ENCODE measurements at places on chromosomes 1 and 21.

DNA sequence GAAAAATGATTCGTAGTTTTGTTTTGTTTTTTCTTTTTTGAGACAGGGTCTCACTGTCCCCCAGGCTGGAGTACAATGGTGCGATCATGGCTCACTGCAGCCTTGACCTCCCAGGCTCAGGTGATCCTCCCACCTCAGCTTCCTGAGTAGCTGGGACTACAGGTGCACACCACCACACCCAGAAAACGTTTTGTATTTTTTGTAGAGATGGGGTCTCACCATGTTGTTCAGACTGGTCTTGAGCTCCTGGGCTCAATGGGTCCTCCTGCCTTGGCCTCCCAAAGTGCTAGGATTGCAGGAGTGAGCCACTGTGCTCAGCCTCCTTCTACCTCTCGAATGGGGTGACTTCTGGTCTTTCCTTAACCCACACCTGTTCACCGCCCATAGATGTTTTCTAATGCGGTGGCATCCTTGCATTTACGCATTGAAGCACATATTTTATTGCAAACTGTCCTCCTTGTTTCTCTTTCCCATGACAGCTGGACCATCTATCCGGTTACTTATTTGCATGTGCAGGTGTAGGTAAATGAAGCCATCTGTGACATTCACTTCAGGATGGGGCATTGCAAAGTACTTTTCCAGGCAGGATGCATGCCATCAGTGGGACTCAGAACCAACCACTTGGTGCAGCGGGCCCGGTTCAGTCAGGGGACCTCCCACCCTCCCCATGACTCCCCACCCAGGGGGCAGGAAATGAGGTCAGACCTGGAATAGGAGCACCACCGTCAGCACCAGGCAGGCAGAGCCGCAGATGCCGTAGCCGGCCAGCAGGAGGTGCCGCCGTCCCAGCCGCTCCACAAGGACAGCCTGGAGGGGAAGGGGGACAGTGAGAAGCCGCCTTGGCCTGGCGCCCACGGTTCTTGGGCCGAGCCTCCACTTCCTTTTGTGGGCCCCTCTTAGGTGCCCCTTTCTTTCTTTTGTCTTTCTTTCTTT lies 16.5 kb downstream of the SLC2A7 start:
- no peak for DNase-seq

GRCh38 chr21:39346671-39347331 lies 2.1 kb downstream of the HMGN1 start:
- no peak for DNase-seq

DNA sequence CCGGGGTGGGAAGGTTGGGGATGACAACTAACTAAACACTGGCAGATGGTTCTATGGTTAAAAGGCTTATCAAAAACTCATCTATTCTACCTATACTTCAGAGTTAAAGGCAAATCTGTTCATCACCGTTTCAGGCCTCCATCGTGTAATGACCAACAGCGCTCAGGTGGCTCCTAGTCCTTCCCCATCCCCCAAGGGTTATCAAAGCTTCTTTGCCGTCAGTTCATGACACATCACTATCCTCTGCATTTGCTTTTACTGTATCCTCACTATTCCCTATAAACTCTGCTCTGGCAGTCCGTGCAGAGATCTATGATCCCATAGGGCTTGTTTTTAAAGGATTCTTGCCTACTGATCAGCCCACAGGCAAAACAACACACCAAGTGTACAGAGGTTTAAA lies 8.2 kb downstream of the HMGN1 start:
- no peak for DNase-seq

DNA sequence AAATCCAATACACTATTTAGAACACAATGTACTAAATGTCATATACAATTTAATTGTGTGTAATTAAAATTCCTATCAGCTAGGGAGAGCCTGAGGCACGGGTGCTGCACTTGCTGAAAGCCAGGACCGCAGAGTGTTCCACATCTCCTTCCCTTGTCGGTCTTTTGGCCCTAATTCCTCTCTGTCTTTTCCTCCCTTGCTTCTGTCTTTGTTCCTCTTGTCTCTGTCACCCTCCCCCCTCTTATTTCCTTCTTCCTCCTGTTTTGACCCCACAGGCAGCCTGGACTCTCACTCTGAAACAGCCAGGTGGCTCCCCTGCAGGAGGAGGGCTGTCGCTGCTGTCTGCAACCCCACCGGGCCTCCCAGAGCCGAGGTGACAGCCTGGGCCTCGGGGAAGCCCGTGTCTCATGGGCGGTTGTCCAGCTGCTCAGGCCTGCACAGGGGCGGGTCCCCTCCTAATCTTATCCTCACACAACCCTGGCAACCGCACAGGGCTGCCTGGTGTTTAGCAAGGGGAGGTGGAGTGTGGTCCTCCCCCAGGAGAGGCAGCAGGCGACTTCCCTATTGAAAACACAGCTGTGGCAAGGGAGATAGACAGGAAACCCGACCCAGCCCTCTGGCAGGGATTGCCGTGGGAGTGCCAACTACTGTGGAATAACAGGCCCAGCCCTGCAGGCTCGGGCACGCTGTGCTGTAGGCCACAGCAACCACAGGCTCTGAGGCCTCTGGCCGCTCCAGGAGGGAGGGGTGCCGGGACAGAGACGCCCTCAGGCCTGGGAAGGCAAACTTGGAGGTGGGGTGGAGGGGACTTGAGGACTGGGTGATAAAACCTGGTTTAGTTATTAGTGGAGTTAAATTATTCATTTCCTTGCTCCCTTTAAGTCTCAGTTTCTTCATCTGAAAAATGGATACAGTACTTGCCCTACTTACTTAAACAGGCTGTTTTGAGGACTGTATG lies 68.8 kb upstream of the WDR26 start:
- no peak for DNase-seq

- no peak for DNase-seq
Measured at GRCh38 chr1:229266274-229266673, 4.6 kb upstream of the RAB4A start.

- DNase-seq, result no peak
Measured at GRCh38 chr1:238119060-238119459, 228.3 kb upstream of the ZP4 start.

GRCh38 chr1:202122639-202123335 lies at the start of gene GPR37L1:
Gene GPR37L1 (plus strand): TSS chr1:202122917. CDS start chr1:202122964, 47 bp downstream.
- no peak for DNase-seq

GRCh38 chr21:17732306-17732705 lies 86.8 kb downstream of the C21orf91 start:
- no peak for DNase-seq

DNA sequence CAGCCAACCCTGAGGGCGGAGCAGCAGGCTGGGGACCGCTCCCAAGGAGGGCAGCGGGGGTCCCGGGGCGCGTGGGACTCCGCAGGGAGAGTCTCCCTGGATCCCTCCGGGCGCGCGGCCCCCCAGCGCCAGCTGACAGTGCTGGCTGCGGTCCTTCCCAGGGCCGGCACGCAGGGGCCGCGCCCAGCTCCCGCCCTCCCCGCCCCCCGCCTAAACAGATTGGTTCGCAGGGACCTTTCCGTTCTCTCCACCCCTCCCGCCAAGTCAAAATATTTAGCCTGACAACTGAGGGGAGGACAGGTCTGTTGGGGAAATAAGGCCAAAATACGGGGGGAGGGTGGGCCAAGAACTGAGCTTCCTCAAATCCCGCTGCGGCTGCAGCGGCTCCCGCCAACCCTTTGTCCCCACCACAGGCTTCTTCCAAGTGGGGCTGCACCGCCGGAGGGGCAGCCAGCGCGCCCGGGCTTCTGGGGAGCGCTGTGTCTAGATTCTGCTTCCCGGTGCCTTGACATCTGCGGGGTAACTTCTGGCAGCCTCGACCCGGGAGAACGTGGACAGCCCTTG lies at the start of gene INSRR:
Gene INSRR, minus strand, starts transcription at position 159 of the 564 bp plus-strand sequence. CDS start 496 bp downstream, outside the sequence.
- no peak for DNase-seq
